GF-D8 (cell line): ENCODE measurements at places on chromosomes 2 and 18.

- no peak for DNase-seq
Observed at GRCh38 chr2:226836548-226836885, 663 bp downstream of the RHBDD1 start.

GRCh38 chr18:3703732-3704176 lies 253.8 kb downstream of the TGIF1 start:
- no peak for DNase-seq

DNA sequence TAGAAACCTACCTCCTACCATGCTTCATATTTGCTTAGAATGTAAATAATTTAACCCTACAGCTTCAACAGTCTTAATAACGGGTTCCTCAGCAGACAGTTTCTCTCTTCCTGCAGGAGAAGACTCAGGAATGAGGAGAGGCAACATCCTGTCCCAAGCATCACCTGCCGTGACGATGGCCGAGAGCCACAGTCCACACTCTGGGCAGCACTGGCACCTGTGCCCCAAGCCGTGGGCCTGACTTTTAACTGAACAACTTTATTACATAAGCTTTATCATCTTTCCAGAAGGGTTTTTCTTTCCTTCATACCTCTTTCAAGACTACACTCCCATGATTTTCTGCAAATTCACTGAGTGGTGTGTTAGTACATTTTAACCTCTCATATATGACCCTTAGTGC lies 856.0 kb downstream of the GALR1 start:
- no peak for DNase-seq

DNA sequence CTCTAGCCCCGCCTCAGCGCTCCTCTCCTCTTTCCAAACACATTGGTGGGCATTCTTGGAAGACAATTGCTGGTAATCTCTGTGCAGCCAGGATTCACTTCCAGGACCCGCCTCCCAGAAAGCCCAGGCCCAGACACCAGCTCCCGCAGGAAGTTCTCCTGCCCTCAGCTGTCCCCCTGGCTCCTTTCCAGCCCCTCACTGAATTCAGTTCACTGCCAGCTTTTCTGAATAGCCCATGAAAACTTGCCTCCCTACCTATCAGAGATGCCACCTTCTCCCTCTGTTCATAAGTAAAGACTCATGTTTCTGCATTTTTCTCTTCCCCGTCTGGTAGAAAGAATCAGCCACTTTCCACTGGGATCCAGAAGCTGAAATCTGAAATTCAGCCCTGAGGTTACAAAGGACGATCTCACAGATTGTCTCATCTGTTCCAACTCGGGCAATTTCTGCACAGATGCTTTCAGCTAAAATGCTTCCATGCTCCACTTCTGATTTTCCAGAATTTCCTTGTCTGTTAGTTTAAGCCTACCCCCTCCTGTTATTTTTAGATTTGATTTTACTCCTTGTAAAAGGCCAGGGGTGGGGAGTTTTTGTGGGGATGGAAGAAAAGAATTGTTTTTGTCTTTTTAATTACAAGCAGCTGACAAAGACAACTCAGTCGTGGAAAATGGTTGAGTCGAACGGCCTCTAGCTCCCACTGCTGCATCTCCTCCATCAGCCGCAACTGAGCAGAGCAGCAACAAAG lies 98.1 kb downstream of the SP3 start:
- no peak for DNase-seq

GRCh38 chr2:12948231-12948960 lies 231.7 kb downstream of the TRIB2 start:
- DNase-seq = no peak

GRCh38 chr18:7464245-7464966 lies 102.7 kb upstream of the PTPRM start:
- DNase-seq = no peak

GRCh38 chr18:60113396-60113795 lies 213.6 kb downstream of the PMAIP1 start:
- DNase-seq = no peak

DNA sequence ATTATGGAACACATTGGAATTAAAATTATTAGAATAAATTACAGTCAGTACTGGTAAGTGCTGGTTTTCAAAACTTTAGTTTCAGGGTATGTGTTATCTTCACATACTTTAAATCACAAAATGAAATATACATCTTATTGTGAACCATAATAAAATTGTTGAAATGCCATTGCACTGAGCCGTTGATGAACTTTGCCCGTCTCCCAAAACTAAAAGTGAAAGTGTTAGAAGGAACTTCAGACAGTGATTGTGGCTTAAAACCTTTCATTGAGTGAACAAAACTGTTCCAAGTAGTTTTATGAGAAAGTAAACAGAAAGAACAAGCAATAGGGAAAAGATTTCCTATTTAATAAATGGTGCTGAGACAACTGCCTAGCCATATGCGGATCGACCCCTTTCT lies 811.6 kb downstream of the PLCL1 start:
- DNase-seq = no peak

- no peak for DNase-seq
Observed at GRCh38 chr2:128180031-128180430, 89.0 kb downstream of the UGGT1 start.

DNA sequence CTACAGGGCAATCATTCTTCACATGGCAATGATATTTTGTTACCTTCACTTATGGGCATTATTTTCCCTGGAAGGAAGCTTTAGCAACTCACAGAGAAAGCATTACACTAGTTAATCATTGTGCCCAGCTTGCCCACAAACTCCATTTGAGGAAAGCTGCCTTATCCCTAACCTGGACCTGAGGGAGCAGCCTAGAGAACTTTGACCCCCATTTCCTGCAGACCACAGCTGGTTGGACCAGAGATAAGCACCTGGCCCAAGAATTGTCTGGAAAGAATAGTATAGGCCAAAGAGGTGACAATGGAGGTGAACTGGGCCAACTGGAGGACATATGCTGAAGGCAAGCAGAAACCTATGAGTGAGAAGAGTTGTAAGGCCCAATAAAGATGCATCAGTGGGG lies 48.4 kb upstream of the SESTD1 start:
- no peak for DNase-seq

- DNase-seq = no peak
Observed at GRCh38 chr18:13885009-13885408, 30.3 kb downstream of the MC2R start.

GRCh38 chr2:128638341-128639119 lies 319.9 kb upstream of the HS6ST1 start:
- DNase-seq = no peak

DNA sequence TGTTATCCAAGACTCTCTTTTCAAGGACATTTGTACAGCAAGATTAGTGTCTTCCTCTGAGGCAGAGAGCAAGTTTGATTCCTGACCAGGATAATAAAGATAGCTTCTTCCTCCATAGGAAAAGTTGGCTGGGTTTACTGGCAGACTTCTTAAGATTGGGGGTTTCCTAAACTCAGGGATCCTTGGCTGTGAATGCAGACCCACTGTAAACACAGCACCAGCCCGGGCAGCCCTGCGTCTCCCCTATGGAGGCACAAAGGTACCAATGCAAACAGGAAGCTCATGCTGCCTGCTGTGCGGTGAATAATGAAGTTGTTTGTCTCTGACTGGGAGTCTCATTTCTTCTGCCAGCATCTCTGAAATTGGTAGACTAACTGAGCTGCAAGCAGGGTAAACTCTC lies 96.2 kb upstream of the ARHGAP28 start:
- DNase-seq = no peak

GRCh38 chr18:43563780-43564179 lies 286.5 kb upstream of the SYT4 start:
- DNase-seq = no peak

- DNase-seq = peak; percentile 6
Observed at GRCh38 chr18:31077878-31078277, 24.3 kb downstream of the DSC2 start.

DNA sequence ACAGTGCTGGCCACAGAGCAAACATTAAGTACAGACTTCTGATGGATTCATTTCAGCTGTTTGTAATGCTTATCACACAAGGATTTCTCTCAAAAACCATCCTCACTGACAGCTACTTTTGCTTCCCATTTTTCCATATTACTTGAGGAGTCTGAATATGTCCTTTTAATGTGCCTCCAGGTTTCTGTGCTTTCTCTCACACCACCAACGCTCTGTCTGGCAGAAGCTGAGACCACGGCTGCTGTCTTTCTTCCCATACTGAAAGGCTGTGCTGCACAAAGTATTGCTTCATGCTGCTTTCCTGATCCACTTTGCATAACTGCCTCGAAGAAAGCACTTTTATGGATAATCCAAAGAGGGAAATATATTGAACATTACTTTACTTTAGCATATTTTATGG lies 312.1 kb upstream of the ZEB2 start:
- no peak for DNase-seq

GRCh38 chr2:146669735-146670134 lies 1175.1 kb upstream of the ACVR2A start:
- DNase-seq = no peak

DNA sequence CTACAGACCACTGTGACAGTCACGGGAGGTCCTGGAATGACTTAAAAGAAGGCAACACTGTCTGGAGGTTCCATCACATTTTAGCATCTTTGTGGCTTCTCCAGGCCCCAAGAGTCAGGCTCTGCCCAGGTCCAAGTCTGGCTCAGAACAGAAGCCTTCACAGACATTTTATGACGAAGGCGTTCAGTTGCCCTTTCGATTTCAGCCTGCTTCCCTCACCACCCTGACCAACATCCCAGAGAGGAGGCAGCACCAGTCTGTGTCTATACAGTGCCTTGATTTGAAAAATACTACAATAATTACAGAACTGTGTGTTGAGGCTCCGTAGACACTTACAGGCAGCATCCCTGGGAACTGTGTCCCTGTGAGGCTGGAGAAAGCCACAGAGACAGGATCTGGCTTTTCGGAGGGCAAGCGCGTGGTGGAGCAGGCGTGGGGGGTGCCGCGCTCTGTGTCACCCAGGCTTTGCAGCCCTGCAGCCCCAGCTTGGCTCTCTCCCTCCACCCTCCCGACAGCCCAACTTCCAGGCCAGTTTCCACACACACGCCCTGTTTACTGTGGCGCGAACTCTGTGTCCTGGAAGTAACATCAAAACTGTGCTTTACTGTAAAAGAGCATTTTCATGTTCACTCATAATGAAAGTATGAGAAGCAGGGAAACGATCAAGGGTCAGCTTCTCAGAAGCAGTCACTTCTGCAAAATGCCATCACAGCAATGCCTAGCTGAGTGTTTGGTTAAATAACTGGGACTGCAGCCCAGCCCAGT lies 153.5 kb upstream of the ALKAL2 start:
- no peak for DNase-seq

DNA sequence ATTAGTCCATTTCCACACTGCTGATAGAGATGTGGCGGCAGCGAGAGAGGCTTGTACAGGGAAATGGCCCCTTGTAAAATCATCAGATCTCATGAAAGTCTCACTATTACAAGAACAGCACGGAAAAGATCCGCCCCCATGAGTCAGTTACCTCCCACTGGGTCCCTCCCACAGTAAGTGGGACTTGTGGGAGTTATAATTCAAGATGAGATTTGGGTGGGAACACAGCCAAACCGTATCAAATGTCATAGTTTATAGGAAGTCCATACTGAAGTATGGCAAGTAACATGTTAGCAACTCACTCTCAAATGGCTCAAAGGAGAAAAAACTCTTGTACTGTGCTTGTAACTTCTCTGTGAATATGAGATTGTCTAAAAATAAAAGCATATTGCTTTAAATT lies 56.1 kb downstream of the FARP2 start:
- no peak for DNase-seq

- DNase-seq = no peak
Observed at GRCh38 chr18:76708722-76709353, 113.5 kb upstream of the ZNF236 start.

- no peak for DNase-seq
Observed at GRCh38 chr2:69185807-69186206, 172.8 kb downstream of the ANTXR1 start.

GRCh38 chr18:79393635-79394533 lies 1.8 kb upstream of the NFATC1 start:
- no peak for DNase-seq

- DNase-seq = no peak
Observed at GRCh38 chr2:53969285-53969967, 1.4 kb downstream of the PSME4 start.

GRCh38 chr2:127187831-127188230 lies 32.3 kb downstream of the CYP27C1 start:
- DNase-seq = no peak

- DNase-seq = no peak
Observed at GRCh38 chr2:24509840-24510239, 18.8 kb downstream of the NCOA1 start.

- no peak for DNase-seq
Observed at GRCh38 chr2:138720035-138720838, 60.0 kb downstream of the NXPH2 start.

DNA sequence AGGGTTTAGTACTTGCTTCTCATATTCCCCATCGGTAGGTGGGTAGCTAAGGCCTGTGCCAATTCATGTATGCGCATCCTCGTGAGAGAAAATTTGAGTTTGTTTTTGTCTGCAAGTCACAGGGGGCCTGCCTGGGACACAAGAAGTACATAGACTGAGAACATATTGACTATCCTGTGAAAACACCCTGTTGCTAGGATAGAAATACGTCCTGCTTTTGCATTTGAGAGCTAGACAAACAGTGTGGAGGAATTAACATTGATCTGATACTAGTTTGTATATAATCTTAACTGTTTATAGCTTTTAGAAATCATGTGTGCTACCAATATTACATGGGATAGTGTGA lies 10.9 kb downstream of the WDR7 start:
- DNase-seq = no peak

GRCh38 chr2:160345071-160345764 lies 145.1 kb upstream of the ITGB6 start:
- DNase-seq = no peak

DNA sequence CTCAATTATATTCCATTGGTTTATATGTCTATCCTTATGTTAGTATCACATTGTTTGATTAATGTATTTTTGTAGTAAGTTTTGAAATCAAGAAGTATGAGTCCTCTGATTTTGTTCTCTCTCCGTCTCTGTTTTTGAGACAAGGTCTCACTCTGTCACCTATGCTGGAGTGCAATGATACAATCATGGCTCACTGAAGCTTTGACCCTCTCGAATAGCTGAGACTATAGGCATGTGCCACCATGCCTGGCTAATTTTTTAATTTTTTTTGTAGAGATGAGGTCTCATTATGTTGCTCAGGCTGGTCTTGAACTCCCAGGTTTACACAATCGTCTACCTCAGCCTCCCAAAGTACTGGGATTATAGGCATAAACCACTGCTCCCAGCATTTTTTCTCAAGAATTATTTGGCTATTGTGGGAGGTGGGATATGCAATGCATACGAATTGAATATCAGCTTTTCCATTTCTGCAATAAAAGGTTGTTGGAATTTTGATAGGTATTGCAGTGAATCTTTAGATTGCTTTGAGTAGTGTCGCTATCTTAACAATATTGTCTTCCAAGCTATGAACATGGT lies 17.7 kb upstream of the GORASP2 start:
- DNase-seq = no peak

GRCh38 chr18:22180722-22181121 lies 11.3 kb downstream of the GATA6 start:
- DNase-seq = no peak

GRCh38 chr2:118968961-118969733 lies 27.2 kb downstream of the MARCO start:
- no peak for DNase-seq

GRCh38 chr2:142989273-142990204 lies 112.1 kb downstream of the KYNU start:
- no peak for DNase-seq

- DNase-seq = no peak
Observed at GRCh38 chr2:46985512-46985911, 69.9 kb upstream of the MCFD2 start.
